ENCODE measurements at places on chromosomes 11 and 22. TPM values are rescaled to one million over a fixed set of nuclear protein-coding genes. Genes with fewer than 3 reads are reported as not detected.

- H3K4me1 ChIP-seq: peaks cover 11% of the 10 kb centered on the region
- no peak for DNase-seq
- no peak overlapping the region for H3K27ac ChIP-seq
- H3K4me3 ChIP-seq: no peak overlapping the region
- no peaks in the 10 kb centered on the region for H3K27me3 ChIP-seq
Measured at GRCh38 chr22:28208787-28209186, 289.7 kb upstream of the PITPNB start.

- no peak overlapping the region for H3K27ac ChIP-seq
- no peaks in the 10 kb centered on the region for H3K4me1 ChIP-seq
- H3K27me3 ChIP-seq: no peaks in the 10 kb centered on the region
- no peaks in the 10 kb centered on the region for H3K36me3 ChIP-seq
- no peak for DNase-seq
- H3K4me3 ChIP-seq: no peak overlapping the region
Measured at GRCh38 chr11:119912229-119912628, 183.2 kb upstream of the NECTIN1 start.

DNA sequence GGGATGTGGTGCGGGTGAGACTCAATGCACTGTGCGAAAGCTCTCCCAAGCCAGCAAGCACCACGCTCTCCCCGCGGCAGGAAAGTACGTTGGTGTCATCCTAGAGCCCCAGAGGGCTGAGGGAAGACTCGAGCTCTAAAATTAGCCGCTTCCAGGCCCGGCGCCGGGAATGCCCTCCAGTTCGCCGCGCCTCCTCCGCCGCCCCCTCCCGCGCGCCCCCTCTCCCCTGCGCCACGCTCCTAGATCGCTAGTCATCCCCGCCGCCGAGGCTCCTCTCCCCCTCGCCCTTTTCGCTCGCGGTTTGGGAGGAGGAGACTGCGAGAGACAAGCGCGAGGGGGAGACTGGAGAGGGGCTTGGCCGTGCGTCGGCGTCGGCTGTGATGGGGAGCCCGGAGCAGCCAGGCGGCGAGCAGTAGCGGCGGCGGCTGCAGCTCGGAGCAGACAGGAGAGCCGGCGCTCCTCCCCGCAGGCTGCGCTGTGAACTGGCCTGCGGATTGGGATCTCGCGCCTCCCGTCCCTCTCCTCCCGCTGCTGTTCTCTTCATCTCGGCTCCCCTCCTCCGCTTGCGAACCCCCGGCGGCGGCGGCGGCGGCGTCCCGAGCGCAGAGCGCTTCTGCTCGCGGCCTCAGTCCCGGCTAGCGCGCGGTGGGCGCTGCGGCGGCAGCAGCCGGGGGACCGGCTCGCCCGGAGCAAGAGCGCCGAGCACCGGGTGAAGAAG is at the start of gene FAT3:
FAT3 (plus strand) TSS at position 412 of the 718 bp plus-strand sequence. CDS start 127,295 bp downstream, outside the sequence.
- H3K36me3 ChIP-seq: no peaks in the 10 kb centered on the region
- H3K4me1 ChIP-seq: no peaks in the 10 kb centered on the region
- DNase-seq: no peak
- no peaks in the 10 kb centered on the region for H3K27me3 ChIP-seq

- no peak overlapping the region for H3K27ac ChIP-seq
- H3K27me3 ChIP-seq: no peaks in the 10 kb centered on the region
- no peaks in the 10 kb centered on the region for H3K4me1 ChIP-seq
Measured at GRCh38 chr11:133906746-133907145, 50.0 kb downstream of the IGSF9B start.

NCAM1 gene
- 3.3 TPM for total RNA-seq

SAA2 gene
- total RNA-seq: 77.4 TPM

MMP8 gene
- total RNA-seq: not detected

- no peak overlapping the region for H3K27ac ChIP-seq
- no peaks in the 10 kb centered on the region for H3K4me1 ChIP-seq
- H3K27me3 ChIP-seq: peaks cover 12% of the 10 kb centered on the region
- H3K4me3 ChIP-seq: peak overlapping the region; percentile 61
- no peak for DNase-seq
- H3K36me3 ChIP-seq: no peaks in the 10 kb centered on the region
Measured at GRCh38 chr22:20964799-20965103, 2.3 kb upstream of the AIFM3 start.

DNA sequence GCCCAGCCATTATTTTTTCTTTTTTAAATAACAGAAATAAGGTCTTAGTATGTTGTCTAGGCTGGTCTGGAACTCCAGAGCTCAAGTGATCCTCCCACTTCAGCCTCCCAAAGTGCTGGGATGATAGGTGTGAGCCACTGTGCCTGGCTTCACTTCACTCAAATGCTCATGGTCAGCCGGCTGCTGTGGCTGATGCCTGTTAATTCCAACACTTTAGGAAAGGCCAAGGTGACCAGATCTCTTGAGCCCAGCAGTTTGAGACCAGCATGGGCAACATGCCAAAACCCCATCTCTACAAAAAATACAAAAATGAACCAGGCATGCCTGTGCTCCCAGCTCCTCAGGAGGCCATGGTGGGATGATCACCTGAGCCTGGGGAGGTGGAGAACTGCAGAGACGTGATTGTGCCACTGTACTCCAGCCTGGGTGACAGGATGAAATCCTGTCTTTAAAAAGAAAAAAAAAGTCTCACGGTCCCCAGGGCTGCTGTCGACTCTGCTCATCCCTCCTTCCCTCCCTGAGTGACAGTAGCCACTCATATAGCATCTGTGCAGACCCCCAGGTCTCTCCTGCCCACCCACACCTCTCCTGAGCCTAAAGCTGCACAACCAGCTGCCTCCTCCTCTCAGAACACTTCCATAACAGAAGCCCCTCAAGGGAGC is 3.6 kb downstream of the YDJC start:
- H3K27me3 ChIP-seq: no peaks in the 10 kb centered on the region
- no peak overlapping the region for H3K4me3 ChIP-seq

DNA sequence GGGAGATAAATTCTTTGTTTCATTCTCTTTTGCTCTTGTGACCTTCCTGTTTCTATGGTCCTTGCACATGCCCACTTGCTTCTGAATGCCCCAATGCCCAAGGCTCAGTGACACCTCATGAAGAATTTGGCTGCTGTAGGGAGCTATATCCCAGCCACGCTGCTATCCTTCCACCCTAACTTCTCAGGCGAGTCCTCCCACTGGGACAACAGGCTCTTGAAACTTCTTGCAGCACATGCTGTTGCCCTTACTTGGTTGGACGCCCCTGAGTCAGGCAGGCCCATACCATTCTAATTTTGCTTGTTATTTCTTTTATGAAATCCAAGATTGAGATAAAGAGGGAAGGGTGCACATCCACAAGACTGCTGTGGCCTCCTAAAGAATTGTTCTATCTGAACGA is 57.6 kb upstream of the BLID start:
- no peak for DNase-seq
- no peaks in the 10 kb centered on the region for H3K27me3 ChIP-seq
- H3K4me1 ChIP-seq: no peaks in the 10 kb centered on the region

- H3K4me3 ChIP-seq: peak within 1 kb of the TSS; percentile 85
- H3K27me3 ChIP-seq: no peaks in the 10 kb centered on the region
- H3K36me3 ChIP-seq: no peaks in the 10 kb centered on the region
- H3K4me1 ChIP-seq: peaks cover 20% of the 10 kb centered on the region
Measured at GRCh38 chr11:65890324-65891218, at the start of gene CCDC85B. Gene CCDC85B, plus strand, starts transcription at chr11:65890673. Its CDS starts 111 bp downstream, at chr11:65890784.

GRCh38 chr11:77784572-77784971 is 36.0 kb downstream of the RSF1 start:
- H3K36me3 ChIP-seq: no peaks in the 10 kb centered on the region
- no peaks in the 10 kb centered on the region for H3K4me1 ChIP-seq
- H3K4me3 ChIP-seq: no peak overlapping the region
- no peak for DNase-seq
- no peaks in the 10 kb centered on the region for H3K27me3 ChIP-seq

GRCh38 chr22:37368058-37368457 is 59.2 kb downstream of the ELFN2 start:
- no peak overlapping the region for H3K4me3 ChIP-seq
- H3K36me3 ChIP-seq: no peaks in the 10 kb centered on the region

DNA sequence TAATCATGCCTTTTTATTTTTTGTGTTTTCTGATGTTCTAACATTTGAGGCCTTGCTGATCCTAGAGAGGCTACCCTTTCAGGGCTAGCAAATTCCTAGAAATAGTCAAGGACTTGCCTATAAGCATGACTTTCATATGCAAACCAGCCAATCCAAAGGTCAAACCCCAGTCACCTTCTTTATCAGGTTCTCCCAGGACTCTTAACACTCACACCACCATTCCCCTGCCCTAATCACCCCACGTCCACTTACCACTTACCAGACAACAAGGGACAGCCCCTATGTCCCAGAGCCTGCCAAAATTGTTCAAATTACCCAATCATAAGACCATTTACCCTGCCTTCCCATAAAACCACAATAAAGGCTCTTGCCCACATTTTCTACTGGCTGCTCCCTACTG is 1339.8 kb downstream of the LRRC4C start:
- H3K27me3 ChIP-seq: no peaks in the 10 kb centered on the region
- no peak overlapping the region for H3K4me3 ChIP-seq
- no peaks in the 10 kb centered on the region for H3K4me1 ChIP-seq
- DNase-seq: no peak
- H3K36me3 ChIP-seq: no peaks in the 10 kb centered on the region
- no peak overlapping the region for H3K27ac ChIP-seq

DNA sequence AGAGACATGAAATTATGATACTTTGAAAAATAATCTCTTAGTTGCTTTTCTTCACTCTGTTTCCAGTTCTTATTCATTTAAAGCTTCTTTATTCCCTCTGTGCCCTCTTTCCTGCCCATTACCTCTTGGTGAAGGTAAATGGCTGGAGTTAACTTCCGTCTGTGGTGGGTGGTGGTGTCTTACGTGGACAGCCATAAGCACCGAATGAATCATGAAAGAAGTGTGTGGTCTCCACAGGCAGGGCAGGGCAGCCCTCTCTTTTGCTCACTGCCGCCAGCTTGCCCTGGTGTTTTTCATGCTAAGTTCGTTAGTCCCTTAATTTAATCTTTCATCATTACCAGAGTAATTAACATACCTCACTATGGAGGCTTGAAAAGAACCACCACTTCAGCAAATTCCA is 98.7 kb upstream of the SORL1-AS1 start:
- H3K4me1 ChIP-seq: no peaks in the 10 kb centered on the region
- no peak overlapping the region for H3K4me3 ChIP-seq
- no peak overlapping the region for H3K27ac ChIP-seq
- peaks cover 8% of the 10 kb centered on the region for H3K36me3 ChIP-seq
- no peaks in the 10 kb centered on the region for H3K27me3 ChIP-seq
- no peak for DNase-seq

TMEM151A gene
- 3.6 TPM for total RNA-seq

DNA sequence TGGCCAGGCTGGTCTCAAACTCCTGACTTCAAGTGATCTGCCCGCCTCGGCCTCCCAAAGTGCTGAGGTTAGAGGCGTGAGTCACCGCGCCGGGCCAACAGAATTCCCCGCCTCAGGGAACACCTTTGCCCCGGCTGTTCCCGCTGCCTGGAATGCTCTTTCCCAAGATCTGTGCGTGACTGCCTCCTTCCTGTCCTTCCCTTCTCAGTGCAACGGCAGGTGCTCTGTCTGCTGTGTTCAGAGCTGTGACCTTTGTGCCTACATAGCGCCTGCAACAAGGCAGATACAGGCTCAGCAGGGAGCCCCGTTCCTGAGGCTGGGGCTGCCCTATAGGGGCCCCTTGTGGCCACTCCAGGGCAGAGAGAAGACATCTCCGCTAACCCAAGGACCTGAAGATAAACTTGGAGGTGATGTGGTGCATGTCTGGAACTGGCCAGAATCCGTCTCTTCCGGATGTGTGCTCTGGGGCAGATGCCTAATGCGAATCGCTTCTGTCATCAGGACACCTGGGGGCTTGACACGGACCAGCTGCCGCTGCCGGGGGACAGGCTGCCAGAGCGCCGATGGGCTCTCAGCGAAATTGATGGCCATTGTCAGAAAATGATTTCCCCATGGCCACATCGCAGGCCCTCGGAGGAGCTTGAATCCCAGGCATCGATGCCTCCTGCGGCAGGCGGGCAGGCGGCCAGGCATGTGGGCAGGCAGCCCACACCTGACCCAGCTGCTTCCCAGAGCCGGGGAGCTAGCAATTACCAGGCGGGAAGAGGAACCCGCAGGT is 43.5 kb upstream of the TCF20 start:
- no peak for DNase-seq
- no peaks in the 10 kb centered on the region for H3K4me1 ChIP-seq
- H3K4me3 ChIP-seq: no peak overlapping the region

GRCh38 chr11:131025020-131025419 is 108.7 kb upstream of the SNX19 start:
- H3K27ac ChIP-seq: no peak overlapping the region
- no peaks in the 10 kb centered on the region for H3K36me3 ChIP-seq
- no peak overlapping the region for H3K4me3 ChIP-seq
- no peak for DNase-seq

DNA sequence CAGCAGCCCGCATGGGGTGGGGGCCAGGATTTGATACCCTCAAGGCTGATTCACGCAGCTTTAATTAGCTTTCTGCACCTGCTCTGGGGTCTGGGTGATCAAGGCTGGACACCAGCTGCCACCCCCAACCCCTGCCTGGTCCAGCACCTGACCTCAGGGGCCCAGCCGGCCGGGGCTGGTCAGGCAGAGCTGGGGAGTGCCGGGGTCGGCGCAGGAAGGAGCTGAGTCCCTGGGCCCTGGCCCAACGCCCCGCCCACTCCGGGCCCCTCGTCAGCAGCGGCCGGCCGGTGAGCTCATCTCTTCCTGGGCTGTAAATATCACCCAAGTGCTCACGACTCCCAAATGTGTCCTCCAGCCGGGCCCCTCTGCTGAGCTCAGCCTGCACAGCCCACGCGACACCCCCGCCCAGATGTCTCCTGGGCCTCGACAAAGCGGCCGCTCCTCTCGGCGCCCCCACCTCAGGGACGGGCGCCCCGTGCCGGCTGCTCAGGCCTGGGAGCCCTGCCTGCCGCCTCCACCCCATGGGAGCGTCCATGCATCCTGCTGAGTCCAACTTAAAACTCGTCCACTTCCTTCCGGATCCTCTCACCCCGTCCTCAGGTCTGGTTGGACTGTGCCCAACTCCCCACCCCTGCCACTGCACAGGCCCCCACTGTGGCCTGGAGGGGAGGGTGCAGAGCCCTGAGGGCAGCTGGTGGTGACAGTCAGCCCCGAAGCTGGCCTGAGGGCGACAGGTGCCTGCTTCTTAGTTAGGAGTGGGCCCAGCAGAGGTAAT is 29.0 kb downstream of the RTN4R start:
- no peaks in the 10 kb centered on the region for H3K36me3 ChIP-seq
- peak overlapping the region; percentile 44 for H3K27ac ChIP-seq
- no peak overlapping the region for H3K4me3 ChIP-seq

RASGRP2 gene
- total RNA-seq: 44.2 TPM

DNA sequence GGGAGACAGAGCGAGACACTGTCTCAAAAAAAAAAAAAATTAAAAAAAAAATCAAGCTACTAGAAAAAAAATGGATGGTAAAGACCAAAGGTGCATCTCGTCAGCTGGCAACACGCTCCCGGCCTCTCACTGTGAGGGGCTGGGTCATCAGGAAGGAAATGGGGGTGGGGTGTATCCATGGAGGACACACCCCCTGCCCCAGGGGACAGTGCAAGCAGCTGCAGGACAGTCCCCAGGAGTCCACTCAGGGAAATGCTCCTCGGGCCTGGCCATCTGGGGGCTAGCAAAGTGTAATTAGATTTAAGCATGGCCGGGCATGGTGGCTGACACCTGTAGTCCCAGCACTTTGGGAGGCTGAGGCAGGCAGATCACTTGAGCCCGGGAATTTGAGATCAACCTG is 23.1 kb downstream of the TTLL1 start:
- H3K27ac ChIP-seq: no peak overlapping the region
- no peaks in the 10 kb centered on the region for H3K27me3 ChIP-seq
- no peak for DNase-seq
- no peak overlapping the region for H3K4me3 ChIP-seq

All from ascending aorta (tissue), 2 donors.